Trophoblast cell (in vitro differentiated cells and primary cell): ENCODE measurements at places on chromosomes 3 and 15.

- DNase-seq = peak; percentile 70
Observed at GRCh38 chr3:159884661-159885402, 103.8 kb upstream of the IL12A start.

DNA sequence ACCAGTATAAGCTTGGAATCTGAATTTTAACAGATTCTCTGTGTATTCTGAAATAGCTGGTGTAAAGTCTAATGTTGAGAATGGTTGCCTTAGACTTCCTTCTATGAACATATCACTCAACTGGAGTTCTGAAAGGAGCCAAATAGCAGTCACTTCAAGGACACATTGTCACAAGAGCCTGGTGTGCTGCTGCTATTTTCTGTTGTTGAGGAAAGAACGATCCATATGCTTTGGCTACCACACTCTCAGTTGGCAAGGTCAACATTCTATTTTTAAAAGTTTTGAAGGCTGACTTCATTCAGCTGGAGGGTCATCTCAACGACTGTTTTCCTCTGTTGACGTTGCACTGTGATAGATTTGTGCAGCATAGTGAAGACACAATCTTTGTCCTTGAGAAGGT, 248.7 kb downstream of the TUSC7 start:
- DNase-seq = no peak

- no peak for DNase-seq
Observed at GRCh38 chr15:89939910-89940309, 27.2 kb upstream of the ARPIN start.

DNA sequence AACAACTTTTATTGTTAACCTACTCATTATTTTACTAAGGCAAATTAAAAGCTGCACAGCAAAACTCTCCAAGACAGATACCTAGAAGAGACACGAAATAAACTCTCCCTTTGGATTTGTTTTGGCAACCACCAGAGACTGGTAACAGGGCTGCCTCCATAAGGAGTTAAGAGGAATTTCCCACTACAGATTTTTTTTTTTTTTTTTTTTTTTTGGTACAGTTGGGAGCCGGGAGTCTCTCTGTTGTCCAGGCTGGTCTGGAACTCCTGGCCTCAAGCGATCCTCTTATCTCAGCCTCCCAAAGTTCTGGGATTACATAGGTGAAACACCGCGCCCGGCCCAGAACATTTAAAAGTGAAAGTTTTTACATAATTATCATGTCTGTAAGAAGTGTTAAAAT, 73.6 kb upstream of the VGLL4 start:
- DNase-seq = peak; percentile 83

GRCh38 chr3:72344647-72345046, 503.6 kb downstream of the SHQ1 start:
- no peak for DNase-seq

- DNase-seq = no peak
Observed at GRCh38 chr15:39181056-39181747, 399.7 kb upstream of the THBS1 start.

- DNase-seq = no peak
Observed at GRCh38 chr3:104547031-104547430, 819.7 kb upstream of the ALCAM start.

GRCh38 chr3:154538566-154539360, 108.8 kb upstream of the GPR149 start:
- no peak for DNase-seq

DNA sequence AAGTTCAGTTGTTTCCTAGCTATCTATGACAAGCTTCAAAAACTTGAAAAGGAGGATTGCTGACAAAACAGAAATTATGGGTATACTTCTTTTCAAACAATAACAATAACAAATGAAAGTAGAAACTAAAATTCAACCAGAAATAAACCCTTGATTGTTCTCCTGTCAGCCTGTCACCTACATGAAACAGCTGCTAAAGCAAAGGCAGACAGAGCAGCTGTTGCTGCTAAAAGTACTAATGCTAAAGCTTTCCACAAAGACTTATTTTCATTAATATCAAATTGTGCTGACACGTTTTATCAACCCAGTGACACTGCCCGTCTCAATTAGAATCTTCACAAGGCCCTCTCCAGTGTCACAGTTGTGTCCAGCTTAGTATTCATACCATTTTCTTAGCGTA, 533.2 kb upstream of the GBE1 start:
- no peak for DNase-seq

GRCh38 chr3:90080988-90081387, 973.6 kb downstream of the EPHA3 start:
- no peak for DNase-seq
